ENCODE measurements at places on chromosomes 13 and 19.

DNA sequence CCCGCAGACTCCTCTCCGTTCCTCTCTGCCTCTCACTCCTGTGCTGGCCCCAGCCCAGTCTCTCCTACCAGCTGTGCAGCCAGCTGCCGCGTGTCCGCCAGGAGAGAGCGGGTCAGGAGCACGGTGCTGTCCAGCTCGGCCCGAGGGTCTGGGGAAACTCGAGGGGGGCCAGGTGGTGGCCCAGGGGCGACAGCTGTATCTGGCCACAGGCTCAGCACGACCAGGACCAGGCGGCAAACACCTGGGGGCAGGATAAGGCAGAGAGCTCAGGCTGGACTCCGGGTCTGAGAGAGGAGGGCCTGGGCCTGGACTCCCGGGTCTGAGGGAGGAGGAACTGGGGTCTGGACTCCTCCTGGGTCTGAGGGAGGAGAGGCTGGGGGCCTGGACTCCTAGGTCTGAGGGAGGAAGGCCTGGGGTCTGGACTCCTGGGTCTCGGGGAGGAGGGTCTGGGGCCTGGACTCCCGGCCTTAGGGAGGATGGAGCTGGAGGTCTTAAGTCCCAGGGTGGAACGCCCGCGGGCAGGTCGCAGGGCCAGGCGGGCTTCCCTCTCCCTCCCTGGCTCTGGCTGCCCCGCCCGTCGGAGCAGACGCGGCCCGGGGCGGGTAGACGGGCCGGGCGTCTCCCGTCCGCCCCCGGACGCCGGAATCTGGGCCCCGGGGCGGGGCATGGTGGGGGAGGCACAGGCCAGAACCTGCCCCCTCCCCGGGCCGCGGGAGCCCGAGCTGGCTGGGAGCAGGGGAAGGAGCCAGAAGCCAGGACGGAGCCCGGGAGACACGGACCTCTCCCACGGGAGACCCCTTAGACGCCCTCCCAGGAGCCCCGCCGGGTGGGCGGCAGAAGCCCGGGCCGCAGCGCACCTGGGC is 1.3 kb downstream of the IL11 start:
- no peak for DNase-seq

DNA sequence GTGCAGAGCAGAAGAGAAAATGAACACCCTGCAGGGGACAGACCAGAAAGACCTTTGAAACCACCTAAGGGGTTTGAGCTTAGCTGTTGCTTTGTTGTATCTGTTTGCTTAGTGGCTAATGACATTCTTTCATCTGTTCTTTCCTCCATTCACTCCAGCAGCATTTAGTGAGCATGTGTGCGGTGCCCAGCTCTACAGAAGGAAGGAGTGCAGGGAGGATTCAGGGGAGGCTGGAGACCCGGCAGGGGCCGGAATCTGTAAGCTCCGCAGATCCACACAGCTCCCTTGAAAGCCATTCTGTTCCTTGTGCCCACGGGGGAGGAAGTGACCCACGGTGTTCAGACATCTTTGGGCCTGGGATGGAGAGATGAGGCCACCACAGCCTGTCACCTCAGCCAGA is 27.5 kb downstream of the UQCRFS1 start:
- no peak for DNase-seq

GRCh38 chr19:43626838-43627237 is 7.4 kb upstream of the ZNF428 start:
- no peak for DNase-seq

- no peak for DNase-seq
Measured at GRCh38 chr19:29687897-29688728, 22.9 kb downstream of the PLEKHF1 start.

DNA sequence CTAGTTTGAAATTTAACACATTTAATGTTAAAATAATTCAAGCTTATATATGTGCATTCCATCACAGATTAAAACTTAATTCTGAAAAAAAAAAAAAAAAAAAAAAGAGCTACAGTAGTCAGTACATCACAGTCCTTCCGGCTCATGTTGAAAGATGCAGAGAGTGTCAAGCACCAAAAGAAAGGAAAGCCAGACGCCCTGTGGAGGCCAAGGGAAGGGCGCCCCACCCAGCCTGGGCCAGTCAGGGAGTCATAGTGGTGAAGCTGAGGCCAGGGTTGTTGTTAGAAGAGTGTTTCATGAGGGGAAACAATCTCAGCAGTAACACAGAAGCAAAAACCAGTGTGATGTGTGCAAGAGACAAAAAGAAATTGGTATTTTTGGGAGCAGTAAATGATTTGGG is 375.3 kb downstream of the MTUS2 start:
- no peak for DNase-seq

DNA sequence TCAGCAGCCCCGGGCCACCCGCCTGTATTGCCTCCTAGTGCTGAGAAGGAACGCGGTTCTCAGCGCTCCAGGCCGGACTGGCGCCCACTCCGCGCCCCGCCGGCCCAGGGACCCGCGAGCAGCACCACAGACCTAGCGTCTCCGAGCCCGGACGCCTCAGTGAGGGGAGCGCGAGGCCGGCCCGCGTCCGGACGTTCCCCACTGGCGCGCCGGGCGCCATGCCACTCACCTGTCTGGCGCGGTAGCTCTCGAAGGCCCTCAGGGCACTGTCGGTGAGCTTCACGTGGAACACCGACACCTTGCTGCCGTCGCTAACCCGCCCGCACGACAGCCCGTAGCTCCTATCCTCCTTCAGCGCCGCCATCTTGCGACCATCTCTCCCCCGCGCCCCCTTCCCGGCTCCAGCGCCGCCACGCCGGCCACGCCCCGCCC is at the start of gene ELL:
TSS of gene ELL (minus strand) at position 379 of the 432 bp plus-strand sequence. CDS start at position 364, 15 bp downstream.
- DNase-seq = no peak

- no peak for DNase-seq
Measured at GRCh38 chr19:10268071-10268470, 2.8 kb upstream of the ICAM1 start.

DNA sequence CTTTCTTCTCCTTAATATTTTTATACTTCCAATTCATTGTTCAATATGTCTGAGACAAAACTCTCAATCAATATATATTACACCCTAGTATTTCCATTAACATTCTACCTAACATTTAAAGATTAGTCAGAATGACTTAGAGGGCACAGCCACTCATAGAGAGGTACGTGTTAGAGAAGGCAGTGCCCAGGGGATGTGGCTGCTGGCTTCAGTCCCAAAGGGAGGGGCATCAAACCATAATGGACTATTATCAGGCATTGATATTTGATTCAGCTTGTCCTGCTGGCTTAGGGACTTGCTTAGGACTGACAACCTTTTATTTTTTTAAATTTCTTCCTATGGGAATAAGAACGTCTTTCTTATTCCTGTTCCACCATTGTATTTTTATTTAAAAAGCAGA is 1392.0 kb upstream of the ATXN8OS start:
- DNase-seq = no peak

DNA sequence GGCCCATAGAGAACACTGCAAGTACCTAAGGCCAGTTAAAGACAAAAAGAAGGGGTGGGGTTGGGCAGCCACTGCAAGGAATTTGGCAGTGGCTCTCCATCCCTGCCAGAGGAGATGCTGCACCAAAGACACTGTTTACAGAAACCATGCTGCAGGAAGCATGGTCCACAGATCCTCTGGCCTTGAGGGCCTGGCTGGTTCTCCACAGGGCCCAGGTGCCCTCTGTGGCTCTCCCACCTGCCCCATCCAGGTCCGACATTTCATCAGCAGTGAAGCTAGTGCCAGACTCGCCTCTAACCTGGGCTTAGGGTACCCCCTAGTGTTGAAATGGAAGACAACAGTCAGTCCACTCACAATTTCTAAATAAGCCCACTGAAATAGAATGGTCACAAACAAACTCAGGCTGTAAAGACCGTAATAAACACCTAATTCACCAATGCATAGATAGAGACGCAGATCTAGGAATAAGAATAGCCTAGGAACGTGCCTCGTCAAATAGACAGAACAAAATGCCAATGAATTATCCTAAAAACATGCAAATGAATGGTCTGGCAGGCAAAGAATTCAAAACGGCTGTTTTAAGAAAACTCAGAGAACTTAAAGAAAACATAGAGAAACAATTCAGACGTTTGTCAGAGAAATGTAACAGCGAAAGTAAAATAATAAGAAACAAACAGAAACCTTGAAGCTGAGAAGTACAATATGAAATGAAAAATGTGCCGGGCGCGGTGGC is 23.3 kb downstream of the LYPD4 start:
- no peak for DNase-seq

DNA sequence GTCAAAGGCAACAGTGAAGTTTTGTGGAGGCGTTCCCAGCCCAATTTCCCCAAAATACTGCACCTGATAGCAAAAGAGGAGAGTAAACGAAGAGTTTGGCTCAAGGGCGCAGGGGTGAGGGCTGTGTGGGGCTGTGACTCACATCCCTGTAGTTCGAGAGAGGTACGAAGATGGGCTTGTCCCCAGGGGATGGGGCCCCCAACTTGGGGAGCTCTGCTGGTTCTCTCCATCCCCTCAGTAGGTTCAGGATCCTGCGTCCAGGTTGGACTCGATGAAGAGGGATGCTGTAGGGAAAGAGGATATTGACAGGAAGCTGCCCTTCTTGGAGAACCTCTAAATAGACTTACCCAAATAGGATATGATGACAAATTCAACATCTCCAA is 3.4 kb downstream of the NAPSA start:
- DNase-seq = no peak

GRCh38 chr19:656751-657559 is 6.1 kb downstream of the RNF126 start:
- no peak for DNase-seq

GRCh38 chr13:31456056-31456455 is 256.3 kb downstream of the B3GLCT start:
- DNase-seq = no peak

GRCh38 chr19:18859676-18860301 is 28.0 kb downstream of the UPF1 start:
- no peak for DNase-seq

DNA sequence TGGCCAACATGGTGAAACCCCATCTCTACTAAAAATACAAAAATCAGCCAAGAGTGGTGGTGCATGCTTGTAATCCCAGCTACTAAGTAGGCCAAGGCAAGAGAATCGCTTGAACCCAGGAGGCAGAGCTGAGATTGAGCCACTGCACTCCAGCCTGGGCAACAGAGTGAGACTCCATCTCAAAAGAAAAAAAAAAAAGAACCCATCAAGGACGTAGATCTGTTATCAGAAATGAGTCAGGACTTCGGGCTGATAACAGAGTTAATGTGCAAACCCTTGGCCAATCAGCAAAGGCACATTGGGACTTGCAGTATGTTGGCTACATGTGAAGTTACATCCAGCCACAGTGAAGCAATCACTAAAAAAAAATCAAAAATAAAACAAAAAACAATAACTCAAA is 4.8 kb upstream of the LGALS7B start:
- DNase-seq = no peak

DNA sequence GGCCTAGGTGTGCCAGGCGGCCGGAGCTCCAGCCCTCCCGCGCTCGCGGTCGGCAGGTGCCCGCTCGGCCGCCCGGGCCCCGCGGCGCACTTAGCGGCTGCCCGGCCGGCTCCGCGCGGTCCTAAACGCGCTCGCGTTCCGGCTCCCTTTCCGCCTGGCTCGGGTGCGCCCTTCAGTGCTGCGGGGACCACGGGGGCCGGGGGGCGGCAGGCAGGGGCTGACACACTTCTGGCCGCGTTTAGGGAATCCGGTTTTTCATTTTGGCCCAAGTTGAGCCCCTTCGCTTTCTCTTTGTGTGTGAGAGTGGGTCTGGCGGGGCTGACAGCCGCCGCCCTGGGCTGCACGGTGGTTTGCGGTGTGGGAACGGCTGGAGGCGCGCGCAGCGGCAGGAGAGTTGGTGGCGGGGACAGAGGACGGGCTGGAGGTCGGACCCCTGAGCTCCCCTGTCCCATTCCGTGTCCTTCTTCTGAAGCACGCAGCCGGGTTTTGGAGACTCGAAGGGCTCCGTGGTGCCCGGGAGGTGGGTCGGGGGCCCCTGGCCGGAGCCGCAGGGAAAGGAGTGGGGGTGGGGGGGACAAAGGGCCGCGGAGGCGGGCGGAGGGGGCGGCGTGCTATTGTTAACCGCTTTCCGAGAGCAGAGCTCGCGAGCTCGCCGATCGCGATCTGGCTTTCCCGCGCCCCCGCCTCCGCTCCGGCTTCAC is 3.1 kb downstream of the FGF9 start:
- no peak for DNase-seq

DNA sequence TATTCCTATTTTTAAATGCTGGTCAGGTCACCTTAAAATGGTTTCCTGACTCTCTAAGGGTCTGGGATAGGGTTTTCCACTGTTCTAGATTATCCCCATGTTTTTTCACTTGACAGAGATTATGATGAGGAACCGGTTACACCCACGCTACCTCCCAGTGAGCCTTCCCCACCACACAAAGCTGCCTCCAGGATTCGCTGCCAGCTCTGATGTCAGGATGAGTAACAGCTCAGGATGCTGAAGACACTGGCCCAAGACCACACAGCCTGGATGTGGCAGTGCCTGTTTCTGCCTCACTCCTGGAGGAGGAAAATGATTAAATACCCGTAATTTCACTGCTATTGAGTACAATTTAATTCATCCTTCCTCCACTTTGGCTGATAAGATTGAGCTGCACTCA is 22.9 kb downstream of the ZNF114 start:
- DNase-seq = no peak

DNA sequence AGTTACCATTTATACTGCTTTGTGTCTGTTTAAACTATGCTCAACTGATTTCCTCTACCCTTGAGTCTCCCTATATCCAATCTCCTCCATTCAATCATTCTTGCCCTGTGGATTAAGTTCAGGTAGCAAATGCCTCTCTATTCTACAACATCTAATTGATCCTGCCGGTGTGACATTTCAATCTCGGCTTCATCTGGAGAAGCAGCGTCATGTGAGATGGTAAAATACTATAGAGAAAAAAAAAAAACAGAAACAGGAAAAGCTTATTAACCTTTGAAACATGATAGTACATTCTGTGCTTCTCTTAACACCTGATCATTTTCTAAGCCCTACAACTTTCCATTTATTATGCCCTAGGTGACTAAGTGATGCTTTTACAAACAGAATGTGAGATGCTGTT is 89.4 kb downstream of the KCTD12 start:
- no peak for DNase-seq

DNA sequence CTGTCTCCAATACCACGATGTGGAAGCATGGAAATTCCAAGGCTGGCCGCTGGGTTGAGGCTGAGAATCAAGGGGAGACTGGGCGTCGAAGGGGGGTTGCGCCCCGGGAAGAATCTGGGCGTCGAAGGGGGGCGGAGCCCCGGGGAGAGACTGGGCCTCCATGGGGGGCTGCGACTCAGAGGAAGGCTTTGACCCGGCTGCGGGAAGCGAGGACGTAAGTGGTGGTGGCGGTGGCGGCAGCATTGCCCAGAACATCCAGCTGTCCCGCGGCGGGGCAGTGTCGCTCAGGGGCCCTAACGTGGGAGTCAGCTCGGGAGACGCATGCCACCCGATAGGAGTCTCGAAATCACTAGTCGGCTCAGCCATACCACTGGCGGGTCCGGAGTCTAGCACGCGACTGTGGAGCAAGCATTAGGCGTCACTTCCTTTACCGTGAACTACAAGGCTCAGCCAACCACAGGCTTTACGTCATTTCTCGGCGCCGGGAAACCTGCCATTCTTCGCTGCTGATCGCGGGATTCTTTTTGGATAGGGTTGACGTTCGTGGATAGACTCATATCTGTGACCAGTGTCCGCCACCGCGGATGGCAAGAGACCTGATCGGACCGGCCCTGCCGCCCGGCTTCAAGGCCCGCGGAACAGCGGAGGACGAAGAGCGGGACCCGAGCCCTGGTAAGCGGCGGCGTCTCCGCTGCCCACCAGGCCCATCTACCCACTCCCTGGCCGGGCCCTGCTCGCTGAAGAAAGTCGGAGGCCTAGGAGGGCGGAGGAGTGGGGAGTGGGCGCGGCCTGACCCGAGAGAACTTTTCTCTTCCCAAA is at the start of the genes GPALPP1 and NUFIP1:
TSS of gene GPALPP1 (plus strand) at position 468 of the 819 bp plus-strand sequence. CDS start at position 585, 117 bp downstream.
TSS of gene NUFIP1 (minus strand) at position 401 of the 819 bp plus-strand sequence. CDS start at position 366, 35 bp downstream.
- DNase-seq = peak; percentile 75

- no peak for DNase-seq
Measured at GRCh38 chr13:94712812-94713560, 641 bp upstream of the SOX21 start.

Data from left renal cortex interstitium (tissue), 4 donors.